Chondrocyte (in vitro differentiated cells): ENCODE measurements at places on chromosomes 12 and 14.

- no peak for DNase-seq
Measured at GRCh38 chr12:71333418-71333817, 106.2 kb upstream of the LGR5 start.

GRCh38 chr12:70317781-70318180, 48.3 kb upstream of the KCNMB4 start:
- DNase-seq: no peak

DNA sequence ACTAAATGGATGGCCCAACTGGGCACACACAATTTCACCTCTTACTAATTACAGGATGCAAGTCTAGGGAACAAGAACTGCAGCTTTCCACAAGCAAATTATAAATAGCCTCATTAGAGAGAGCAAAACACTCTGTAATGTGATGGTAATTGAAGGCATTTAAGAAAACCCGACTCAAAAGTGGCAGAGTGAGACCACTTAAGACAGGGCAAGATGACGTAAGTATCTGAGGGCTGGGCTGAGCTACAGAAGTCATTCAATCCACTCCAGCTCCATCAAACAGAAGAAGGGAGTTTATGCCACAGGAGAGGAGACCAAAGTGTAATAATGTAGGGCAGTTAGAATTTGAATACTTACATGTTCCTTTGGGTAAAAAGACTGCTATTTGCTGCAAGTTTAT, 90.3 kb downstream of the PRKAB1 start:
- no peak for DNase-seq

DNA sequence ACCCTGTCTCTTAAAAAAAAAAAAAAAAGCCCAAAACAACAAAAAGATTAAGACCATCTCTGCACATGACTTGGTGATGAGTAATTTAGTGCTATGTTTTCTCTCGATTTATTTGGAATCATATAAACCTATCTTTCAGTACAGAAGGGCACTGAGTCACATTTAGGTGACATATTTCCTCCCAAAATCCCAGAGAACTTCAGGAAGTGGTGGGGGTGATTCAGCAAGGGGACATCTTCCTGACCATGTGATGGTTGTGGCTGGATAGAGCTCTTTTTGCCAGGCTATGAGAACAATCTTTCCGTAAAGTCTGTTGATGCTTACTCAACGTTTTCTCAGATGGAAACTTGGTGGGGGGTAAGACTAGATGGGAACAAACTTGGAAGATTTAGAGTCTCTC, 50.0 kb downstream of the PPFIBP1 start:
- no peak for DNase-seq

GRCh38 chr12:80813820-80814219, 97.1 kb downstream of the MYF5 start:
- DNase-seq: no peak

- DNase-seq: no peak
Measured at GRCh38 chr12:105724641-105725040, 394.1 kb downstream of the C12orf75 start.

DNA sequence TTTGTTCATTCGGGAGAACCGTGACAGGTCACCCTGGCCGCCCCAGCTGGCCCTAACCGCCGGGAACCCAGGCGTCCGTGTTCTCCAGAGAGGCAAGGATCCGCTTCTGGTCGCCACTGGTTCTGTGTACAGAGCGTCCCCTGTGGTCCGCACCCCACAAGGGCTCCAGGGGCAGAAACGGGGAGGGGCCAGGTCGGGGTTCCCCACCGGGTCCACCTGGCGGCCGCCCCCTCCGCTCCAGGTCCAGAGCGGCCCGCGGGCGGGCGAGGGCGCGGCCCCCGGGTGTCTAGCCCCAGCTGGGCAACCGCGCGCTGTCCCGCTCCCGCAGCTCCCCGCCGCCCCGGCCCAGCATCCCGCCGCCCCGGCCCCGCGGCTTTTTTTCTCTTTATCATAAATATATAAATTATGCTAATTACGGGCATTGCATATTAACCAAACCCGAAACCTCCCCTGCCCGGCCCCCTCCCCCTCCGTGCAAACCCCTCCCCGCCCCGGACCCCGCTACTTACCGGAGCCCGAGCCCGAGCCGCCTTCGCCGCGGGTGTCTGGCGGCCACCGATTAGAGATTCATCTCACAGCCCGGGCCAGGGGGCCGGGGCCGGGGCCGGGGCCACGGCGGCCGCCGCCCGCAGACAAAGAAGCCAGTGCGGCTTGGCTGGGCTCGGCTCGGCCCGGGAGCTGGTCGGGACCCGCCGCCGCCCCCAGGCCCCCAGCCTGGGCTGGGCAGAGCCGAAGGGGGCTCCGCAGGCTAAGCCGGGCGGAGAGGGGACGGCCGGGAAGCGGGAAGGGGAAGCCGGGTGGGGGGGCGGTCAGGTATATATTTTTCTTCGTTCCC, 512 bp downstream of the POU6F1 start:
- DNase-seq: no peak

DNA sequence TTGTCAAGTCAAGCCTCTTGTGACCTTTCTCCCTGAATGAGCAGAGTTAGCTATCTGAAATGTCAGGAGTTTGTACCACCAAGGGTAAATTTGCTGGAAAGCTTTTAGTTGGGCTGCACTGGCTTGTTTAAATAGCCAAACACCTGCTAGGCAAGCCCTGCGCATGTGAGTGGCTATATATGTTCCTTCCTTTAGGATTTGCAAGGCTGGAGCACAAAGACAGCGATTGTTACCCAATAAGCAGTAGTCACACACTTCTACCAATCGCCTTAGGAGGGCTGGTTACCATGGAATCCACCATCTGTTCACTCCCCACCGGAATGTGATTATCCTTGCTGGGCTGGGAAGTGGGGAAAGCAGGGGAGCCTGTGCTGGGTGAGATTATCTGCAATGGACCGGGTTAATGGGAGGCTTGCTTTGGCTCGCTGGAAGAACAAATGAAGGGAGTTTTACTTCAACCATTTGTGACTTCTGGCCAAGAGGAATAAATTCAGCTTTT, 102.5 kb downstream of the FGD4 start:
- DNase-seq: no peak

GRCh38 chr12:25323581-25323982, 72.9 kb upstream of the KRAS start:
- no peak for DNase-seq

GRCh38 chr12:121184425-121184824, 25.5 kb upstream of the P2RX4 start:
- no peak for DNase-seq

DNA sequence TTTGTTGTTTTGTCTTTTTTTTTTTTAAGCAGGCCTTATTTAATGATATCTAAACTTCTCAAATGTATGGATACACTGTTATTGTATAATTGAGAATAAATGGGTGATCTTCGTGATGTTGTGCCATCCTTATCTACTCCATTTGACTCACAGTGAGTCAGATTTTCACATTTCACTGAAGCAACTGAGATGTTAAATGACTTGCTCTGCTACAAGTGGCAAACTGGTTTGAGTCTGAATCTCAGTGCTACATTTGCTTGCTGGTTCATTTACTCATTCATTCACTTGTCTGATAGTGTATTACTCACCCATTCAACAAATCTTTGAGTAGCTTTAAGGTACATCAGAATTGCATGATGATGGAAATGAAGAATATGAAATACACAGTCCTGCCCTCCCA, 2.6 kb downstream of the KIAA0586 start:
- no peak for DNase-seq

- DNase-seq: no peak
Measured at GRCh38 chr14:87935886-87936285, 57.1 kb downstream of the GALC start.

GRCh38 chr14:58109744-58110143, 42.3 kb downstream of the ARMH4 start:
- no peak for DNase-seq

DNA sequence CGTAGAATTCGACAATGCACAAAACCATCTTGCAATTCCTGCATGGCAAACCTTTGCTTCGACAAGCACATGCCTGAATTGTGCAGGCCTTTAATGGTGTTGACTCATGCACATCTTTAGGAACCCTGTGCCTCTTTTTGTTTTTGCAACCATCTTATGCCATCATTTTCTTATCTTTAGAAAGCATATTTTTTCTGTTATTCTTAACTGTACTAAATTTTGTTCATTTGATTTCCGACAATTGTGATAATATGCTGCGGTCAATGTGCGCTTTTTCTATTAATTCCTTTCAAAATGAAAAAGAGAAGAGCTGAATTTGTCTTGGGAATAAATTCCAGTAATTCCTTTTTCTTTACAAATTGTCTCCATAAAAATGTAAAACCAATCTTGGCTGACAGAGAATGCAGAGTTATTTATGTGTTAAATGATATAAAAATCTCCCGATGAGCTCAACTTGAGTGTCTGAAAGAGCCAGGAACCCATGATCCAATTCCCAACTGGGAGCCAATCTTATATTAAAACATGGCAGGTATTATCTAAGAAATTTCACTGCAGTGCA, 20.1 kb upstream of the CDK17 start:
- no peak for DNase-seq

- DNase-seq: no peak
Measured at GRCh38 chr14:81868172-81868571, 334.5 kb upstream of the SEL1L start.

DNA sequence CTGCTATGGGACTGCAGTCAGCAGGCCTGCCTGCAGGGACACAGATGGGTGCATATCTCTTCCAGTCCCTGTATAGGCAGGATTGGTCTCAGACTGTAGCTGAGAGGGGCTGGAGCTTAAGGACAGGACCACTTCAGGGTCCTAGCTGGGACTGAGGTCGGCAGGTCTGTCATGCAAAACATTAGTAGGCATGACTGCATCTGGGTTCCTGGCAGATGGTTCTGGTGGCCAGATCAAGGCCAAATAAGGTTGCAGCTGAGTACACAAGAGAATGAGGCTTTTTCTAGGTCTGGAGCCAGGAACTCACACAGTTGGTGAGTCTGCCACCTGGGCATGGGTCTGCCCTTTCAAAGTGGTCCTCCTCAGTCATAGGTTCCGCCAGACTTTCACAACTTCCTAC, 155.8 kb downstream of the TPH2 start:
- no peak for DNase-seq

- DNase-seq: no peak
Measured at GRCh38 chr12:130384234-130384633, 46.5 kb downstream of the PIWIL1 start.

DNA sequence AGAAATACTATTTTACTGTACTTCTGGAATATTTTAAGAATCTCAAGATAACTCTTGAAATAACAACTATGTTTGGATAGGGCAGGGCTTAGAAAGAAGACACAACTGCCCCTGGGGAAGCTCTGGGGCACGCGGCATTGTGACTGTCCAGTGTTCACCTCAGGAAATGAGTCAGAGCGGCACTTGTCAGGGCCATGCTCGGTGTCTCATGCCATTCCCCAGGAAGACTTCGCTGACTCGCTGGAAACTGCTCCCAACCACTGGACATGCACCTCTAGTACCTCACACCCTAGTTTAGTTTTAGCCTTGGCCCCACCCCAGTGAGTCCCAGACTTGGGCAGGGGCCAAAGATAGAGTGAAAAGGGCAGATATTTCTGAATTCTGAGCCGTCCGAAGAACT, 192.0 kb downstream of the TTC7B start:
- DNase-seq: no peak

GRCh38 chr14:21136024-21136423, 19.8 kb downstream of the OR5AU1 start:
- no peak for DNase-seq

GRCh38 chr12:18562531-18562930, 175.3 kb downstream of the PLCZ1 start:
- DNase-seq: no peak

- DNase-seq: peak; percentile 18
Measured at GRCh38 chr12:128852026-128852698, 1.1 kb upstream of the GLT1D1 start.

GRCh38 chr12:39972119-39972518, 133.8 kb downstream of the SLC2A13 start:
- DNase-seq: no peak

GRCh38 chr12:5096241-5096924, 52.7 kb downstream of the KCNA5 start:
- DNase-seq: no peak

DNA sequence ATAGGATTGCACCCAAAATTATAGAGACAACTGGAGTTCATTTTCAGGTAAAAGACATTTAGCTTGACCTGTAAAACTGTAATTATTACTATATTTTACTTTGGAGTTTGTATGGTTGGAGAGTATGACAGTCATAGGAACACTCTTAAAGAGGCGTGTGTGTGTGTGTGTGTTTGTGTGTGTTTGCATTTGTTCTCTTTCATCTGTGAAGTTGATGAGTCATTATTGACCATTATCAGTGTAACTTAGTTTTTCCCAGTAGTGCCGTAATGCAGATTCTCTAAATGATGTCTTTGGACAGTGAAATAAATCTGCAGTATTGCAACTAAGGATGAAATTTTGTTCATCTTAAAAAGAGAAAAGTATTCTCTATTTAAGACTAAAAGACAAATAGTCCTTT, 13.0 kb downstream of the WASHC4 start:
- no peak for DNase-seq

GRCh38 chr12:128402486-128403243, 135.7 kb downstream of the TMEM132C start:
- no peak for DNase-seq

DNA sequence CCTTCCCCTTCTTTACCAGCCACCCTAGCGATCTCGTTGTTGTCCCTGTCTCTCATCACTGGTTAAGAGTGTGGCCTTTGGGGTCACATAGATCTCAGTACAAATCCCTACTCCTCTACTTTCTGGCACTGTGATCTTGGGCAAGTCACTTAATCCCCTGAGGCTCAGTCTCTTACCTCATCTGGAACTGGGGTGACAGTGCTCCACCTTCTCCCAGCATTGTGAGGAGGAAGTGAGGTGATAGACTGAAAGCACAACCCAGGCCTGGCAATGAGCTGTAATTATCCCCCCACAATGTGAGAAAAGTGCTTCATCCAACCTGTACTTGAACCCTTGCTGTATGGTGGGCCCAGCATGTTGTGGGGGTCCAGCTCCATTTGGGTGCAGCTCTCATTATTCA, 48.0 kb downstream of the IRAK3 start:
- no peak for DNase-seq

DNA sequence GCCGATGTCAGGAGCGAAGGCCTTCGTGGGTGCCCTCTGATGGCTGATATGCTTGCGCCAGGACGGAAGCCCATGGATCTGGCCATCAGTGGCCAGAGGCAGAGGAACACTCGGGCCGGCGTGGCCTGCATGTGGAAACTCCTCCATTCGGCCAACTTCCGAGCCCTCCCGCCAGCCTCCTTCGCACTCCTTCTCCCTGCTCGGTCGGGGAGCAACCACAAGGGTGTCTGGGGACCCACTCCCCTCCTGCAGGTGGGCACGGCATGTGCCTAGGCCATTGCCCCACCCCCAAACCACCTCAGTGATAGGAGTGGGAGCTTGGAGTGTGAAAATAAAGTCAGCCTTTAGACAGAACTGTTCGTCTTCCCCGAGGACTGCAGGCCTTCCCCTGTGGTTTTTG, 231.3 kb downstream of the BCL11B start:
- peak; percentile 67 for DNase-seq
